SIG-M5 (cell line): ENCODE measurements at places on chromosomes 7 and 10.

DNA sequence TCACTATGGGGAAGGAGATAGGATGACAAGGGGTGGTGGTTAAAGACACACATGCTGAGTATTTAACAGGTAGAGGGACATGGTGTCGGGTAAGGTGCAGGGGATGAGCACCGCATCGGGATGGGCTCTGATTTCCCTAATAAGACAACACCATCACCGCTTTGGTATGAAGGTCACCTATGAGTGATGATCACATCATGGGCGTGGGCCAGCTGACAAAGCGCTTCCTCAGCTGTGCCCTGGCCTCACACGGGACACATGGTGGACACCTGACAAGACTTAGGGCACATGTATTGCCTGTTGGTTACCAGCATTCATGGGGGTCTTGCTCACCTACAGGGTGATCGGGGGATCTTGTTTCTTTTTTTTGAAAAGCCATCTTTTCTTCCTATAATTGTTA, 12.8 kb downstream of the C7orf57 start:
- no peak for DNase-seq

DNA sequence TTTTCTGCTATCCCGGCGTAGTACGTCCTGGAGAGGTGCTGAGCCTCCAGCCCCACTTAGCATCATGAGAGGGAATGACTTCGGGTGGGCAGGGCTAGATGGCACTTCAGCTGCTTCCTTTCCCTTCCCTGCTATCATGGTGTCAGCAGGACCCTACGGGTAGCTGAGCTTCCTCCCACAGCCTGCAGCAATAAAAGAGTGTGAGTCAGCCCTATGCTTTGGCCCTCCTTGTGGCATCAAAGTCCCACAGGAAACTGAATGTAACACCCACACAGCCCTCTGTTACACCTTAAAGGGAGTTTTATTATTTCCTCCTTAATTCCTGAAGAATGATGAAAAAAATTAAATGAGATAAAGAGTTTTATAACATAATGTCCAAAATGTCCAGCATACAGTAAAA, 458.1 kb downstream of the RPS24 start:
- no peak for DNase-seq

DNA sequence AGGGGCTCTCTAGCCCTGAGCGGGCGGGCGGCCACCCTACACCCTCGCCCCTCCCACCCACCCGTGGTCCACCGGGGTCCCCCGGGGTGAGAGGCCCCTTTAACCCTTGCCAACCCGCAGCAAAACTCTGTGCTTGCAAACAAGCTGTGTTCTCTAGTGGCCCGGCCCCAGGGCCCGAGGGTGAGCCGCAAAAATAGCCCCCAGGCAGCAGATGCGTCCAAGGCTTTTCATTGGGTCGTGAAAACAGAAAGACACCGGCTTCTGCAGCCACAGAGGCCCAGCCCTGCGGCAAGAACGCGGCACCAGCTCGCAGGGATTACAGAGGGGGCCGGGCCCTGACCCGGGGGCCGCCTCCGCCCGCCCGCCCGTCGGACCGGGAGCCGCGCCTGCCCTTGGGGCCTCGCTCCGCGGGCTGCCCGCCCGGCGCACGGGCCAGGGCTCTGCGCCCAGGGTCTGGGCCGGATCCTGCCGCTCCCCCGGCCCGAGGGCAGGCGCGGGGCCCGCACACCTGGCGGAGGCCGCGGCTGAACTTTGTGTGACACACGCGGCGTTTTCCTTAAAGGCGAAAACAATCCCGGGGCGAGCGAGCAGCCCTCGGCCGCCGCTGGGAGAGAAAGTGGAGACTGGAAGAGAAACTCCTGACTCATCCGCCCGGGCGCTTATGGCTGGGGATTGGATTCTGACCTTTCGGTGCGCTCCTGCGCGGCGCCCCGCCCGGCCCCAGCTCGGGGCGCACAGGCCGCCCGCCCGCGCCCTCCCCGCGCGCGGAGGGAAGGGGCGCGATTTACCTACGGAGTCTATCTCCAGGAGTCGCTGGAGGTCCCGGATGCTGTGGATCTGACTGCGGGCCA, 2.8 kb downstream of the PDGFA start:
- DNase-seq, result no peak

- no peak for DNase-seq
Measured at GRCh38 chr7:4807598-4808016, 32.2 kb downstream of the AP5Z1 start.

DNA sequence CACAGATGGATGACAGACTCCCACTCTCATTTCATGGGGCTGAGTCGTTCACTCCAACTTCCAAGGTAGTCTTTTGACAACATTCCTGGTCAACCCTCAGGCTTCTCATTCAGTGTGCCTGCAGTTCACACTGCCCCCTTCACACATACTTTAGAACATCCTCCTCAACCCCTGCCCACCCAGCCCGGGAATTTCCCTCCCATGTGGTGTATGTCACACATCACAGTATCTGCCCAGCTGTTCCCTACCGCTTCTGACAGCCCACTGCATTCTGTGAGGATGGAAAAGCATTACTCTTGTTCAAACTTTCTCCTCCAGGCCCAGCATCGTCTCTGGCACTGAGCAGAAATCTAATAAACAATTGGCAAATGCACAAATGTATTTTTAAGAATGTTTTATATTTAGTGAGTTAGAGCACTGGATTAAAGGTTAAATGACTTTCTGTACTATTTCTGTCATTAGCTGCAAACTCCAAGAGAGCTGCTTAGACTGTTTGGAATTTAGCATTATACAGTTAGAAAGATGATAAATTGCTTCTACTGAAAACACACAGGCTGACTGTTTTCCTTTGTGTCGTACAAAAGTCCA, 110.4 kb downstream of the SFMBT2 start:
- DNase-seq, result no peak

- DNase-seq, result no peak
Measured at GRCh38 chr7:2718296-2718965, 30.4 kb downstream of the AMZ1 start.

DNA sequence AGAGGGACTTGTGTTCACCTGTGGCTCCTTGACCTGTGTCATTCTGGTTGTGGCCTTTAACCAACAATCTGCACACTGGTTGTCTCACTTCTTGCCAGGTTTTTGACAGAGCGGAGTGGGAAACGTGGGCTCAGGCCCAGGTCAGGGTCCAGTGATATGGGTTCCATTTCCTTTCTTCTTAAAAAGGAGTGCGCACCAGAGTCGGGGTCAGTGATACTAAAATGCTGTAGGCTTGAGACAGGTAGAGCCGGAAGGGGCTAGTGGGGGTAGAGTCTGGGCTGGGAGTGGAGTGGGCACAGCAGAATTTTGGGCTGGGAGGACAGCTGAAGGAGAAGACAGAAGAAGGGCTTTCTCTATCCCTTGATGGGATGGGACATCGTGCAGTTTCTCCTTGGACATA, 61.2 kb downstream of the SH2D4B start:
- DNase-seq, result no peak

DNA sequence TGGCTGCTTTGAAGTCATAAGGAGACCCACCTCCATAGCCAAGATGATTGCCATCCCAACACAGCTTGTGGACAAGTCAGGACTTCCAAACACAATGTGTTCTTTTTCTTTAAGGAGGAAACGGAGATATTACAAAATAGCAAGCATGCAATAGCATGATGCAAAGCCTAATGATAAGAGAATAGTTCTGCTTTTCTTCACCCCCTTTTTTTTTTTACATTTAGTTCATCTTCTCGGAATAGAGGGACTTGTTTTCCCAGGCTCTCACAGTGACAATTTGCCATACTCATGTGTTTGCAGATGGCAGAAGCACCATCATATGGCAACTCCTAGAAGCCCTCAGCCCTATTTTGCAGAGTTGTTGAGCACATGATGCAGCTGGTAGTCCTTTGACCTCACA, 119.8 kb downstream of the ITGB8 start:
- DNase-seq, result no peak

DNA sequence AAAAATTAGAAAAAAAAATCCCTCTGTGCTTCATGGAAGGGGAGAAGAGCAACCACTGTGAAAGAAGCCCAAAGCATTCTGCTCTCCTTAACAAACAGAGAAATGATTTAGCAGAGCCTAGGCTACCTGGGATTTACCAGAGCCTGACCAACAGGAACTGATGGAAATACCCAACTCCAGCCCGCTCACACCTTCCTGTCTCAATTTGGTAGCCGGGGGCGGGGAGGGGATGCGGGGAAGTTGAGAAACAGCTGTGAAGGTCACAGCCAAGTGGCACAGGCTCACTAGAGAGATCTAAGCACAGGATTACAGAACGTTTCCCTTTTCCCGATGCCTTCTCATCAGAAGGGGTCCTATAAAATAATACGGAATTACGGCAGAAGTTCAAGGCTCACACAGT, 17.6 kb downstream of the RSU1 start:
- no peak for DNase-seq

DNA sequence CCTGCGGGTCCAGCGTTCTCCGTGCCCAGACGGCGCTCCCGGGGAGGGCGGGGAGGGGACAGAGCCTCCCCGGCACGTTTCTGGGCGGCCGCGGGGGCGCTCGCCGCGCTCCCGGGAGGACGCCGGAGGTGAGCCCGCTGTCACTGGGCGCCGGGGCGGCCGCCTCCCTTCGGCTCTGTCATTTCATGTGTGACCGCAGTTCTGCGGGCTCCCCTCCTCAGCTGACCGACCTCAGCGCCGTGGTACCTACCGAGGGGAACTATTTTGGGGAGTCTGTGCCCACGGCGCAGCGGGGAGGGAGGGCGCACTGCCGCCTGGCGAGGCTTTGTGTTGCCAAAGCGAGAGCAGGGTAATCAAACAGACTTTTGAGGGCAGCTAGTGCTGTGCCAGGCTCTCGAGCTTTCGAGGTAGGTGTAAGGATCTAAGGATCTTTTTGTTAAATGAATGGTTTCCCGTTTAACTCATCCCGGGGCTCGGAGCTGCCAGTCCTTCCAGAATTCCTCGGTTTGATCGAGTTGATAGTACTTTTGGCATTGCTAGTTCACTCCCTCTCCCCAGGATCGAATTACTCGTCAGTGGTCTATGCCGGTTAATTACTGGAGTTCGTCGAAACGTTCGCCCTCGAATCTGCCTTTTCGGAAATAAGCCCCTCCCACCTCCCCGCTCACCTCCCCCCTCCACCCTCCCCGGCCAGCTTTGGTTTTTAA, 1.9 kb downstream of the ARID5B start:
- DNase-seq, result no peak

DNA sequence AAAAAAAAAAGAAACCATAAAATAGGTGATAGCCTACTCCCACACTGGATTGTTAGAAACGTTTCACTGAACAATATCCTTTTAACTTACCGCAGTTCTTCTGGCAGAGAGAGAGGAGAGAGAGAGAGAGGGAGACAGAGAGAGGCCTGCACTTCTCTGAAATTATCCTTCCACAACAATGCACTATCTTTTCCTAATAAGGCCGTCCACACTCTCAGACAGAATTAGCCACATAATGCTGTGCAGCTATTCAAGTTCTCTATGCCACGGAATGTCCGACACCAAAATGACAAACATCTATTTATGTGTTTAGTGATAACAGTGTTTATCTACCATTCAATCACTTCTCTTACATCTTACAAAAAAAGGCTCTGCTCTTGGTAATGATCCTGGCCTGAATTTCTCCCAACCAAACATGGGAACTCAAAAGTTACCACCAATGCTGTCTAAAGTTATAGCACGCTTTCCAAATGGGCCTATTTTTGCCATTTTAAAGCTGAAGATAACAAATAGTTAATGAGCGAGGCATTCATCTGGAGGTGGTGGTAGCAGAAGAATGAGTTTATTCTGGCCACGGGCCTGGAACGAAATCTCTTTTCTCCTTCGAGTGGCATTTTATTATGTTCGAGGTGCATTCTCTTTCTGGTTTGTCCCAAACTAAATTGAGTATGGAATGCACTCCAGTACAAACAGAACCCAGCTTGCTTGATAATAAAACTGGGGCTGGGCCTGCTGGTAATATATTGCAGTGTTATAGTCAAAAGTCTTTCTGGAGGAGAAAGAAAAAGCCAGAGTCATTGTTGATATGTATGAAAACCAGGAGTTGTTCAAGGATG, 160.2 kb upstream of the SVIL start:
- no peak for DNase-seq

DNA sequence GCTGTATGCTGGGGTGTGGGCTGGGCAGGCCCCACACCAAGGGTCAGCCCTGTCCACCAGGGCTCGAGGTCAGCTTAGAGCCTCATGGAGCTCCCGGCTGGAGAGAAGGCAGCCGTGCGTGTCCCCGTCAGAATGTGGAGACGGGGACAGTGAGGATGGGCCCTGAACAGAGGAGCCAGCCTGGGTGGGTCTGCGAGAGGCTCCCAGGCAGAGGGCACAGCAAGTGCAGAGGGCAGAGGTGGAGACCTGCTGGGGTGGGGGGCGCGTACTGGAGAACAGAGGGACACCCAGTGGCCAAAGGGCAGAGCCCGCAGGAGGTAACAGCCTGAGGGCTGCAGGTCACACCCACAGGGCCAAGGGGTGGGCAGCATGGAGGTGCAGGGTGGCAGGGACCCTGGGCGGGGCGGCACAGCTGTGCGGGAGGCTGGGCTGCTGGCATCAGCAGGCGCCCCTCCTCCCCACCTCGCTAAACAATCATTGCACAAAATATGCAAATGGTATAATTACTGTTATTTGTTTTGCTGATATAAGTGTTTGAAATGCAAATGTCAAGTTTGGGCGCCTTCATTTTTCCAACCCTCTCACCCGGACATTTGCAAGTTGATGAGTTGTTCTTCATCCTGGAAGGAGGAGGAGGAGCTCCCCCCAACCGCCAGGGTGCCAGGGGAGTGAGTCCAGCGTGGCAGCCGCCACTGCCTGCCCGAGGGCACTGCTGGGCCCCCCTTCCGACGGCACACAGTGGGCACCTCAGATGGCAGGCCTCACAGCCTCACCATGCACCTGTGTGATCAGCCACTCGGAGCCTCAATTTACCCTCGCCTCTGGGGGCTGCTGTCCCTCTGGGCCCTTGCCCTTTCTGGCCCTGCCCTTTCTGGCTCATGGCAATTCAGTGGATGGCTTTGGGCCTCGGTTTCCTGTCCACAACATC, 35.0 kb downstream of the ELFN1 start:
- no peak for DNase-seq

GRCh38 chr7:128353610-128354009, 7.9 kb downstream of the PRRT4 start:
- DNase-seq, result no peak

GRCh38 chr10:46524472-46525176, 31.8 kb downstream of the GPRIN2 start:
- DNase-seq, result no peak

GRCh38 chr7:9264395-9264794, 831.0 kb downstream of the NXPH1 start:
- no peak for DNase-seq

DNA sequence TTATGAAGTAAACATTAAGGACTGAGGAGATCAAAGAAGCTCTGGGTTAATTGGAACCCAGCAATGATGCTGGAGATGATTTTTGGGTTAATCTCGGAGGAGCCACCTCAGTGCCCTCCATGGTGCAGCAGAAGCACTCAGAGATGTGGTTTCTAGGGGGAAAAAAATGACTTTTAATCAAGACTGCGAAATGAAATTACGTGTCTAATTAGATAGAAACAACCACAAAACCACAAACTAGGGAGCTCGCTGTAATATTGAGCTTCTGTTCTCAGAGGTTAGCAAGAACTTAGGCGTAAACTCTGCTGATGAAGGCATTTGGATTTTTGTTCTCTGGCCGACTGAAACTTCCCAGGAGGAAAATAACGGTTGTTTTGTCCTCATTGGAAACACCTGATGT, 319.0 kb downstream of the GRID1 start:
- no peak for DNase-seq
